Omental fat pad (tissue), 4 donors: ENCODE measurements at places on chromosomes 13 and 19. TPM values are rescaled to one million over a fixed set of nuclear protein-coding genes. Genes with fewer than 3 reads are reported as not detected.

Gene ZNF565
- 8.5 TPM for total RNA-seq

Gene OR10H1
- not detected for total RNA-seq

DNA sequence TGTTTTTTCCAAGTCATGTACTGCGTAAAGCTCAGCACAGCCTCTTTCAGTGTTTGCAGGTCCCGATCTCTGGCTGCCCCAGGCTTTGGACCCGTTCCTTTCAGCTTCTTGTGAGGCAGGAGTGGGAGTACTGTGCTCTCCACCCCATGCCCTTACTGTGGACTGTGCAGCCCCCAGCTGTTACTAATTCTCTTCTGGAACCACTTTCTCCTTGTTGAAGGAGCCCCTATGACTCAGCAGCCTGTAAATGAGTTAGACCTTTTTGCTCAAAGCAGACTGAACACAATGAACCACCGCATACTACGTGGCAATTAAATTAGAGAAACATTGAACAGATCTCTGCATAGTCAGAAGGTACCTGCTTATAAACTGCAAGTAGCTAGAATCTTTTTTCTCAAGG is 39.0 kb downstream of the SERTM1 start:
- DNase-seq = no peak

GRCh38 chr13:29943273-29943672 is 92.9 kb upstream of the UBL3 start:
- no peak for DNase-seq
